ENCODE measurements at places on chromosomes 16 and 17.

DNA sequence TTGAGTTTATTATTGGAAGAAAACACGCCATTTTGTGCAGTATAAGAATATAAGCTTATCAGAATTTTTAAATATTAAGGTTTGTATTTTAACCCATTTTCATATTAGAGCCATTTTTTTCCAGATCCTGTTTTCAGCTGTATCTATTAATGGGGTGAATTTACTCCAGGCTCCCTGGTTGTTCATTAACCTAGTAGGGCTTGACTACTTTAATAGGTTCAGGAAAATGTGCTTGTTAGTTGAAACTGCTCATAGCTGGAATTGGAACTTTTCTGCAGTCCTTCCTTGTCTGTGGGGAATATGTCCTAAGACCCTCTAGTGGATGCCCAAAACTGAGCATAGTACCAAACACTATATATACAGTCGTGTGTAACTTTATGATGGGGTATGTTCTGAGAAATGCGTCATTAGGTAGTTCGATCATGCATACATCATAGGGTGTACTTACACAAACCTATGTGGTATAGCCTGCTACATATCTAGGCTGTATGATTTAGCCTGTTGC lies 28.0 kb downstream of the NFAT5 start:
- DNase-seq = no peak

DNA sequence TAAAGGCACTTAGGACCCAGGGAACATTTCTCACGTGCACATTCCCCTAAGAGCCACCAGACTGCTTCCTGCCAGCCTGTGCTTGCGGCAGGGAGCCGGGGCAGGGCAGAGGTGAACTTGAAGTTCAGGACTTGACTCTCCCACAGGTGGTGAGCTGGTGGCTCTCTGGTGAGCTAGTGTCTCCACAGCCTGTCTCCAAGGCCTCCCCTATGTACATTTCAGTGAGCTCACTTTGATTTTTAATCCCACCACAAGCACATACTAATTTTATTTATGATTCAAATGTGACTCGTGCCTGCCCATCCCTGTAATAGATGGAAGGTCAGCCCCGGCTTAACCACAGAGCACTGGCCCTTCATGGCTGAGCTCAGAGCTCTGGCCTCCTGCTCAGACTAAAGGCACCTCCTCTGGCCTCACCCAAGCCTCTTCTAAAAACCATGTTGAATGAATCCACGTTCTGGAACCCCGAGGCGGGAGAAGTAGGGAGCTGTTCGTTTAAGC lies 9.2 kb downstream of the SNN start:
- no peak for DNase-seq

DNA sequence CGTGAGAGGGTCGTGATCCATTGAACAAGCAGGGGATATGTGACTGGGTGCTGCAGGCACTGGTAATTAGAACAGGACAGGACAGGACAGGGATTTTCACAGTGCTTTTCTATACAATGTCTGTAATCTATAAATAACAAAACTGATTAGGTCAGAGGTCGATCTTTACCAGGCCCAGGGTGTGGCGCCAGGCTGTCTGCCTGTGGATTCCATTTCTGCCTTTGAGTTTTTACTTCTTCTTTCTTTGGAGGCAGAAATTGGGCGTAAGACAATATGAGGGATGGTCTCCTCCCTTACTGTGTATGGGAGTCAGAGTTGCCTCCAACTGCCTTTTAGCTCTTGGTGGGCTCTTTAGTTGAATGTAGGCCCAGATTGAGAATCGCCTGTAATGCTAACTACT lies 1.5 kb upstream of the ZNF764 start:
- no peak for DNase-seq

GRCh38 chr16:29784901-29785500 lies 5.5 kb upstream of the KIF22 start:
- peak; percentile 76 for DNase-seq

DNA sequence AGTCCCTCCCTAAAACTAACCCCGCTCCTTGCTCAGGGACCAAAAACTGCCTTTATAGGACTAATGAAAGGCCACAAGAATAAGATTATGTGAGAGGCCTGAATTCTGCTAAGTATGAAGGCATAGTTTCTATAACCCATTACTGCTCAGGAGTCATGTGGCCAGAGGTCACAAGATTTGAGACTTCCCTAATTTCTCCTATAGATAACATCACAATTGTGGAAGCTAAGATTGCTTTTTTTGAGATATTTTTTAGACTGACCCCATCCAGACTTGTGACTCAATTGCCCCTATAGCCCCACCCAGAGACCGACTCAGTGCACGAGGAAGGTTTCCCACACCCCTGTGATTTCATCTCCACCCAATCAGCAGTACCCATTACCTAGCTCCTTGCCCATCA lies 504.1 kb upstream of the GOT2 start:
- DNase-seq = no peak

- no peak for DNase-seq
Observed at GRCh38 chr17:37650419-37651003, 7.3 kb upstream of the DDX52 start.

DNA sequence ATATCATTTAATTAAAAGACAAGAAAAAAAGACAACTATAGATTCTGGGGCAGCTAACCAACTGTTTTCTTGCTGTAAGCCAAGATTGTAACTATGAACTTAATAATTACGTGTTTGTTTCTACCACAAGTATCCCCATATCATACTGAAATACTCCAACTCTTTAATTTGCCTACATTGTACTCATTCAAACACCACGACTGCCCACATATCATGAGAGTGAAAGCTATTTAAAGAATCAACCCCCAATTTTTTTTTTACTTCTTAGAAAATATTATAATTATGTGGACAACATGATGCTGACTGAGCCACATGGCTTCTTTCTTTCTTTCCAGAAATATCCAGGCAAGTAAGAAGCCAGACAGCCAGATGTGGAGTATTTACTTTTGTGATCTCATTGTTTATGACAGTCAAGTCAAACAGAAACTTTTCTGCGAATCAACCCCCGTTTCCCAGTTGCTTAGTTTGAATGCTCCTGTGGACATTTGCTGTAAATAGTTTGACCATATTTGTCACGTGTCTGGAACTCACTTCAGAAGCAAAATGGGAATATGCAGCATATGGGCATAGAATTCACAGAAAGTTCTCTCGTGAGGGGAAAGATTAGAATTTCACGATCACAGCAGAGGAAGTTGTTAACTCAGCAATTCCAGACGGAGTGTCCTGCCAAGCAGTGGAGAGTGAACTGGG lies 126.8 kb upstream of the PSMD7 start:
- DNase-seq = no peak

- no peak for DNase-seq
Observed at GRCh38 chr17:6639014-6639585, 1.4 kb downstream of the KIAA0753 start.

- DNase-seq = no peak
Observed at GRCh38 chr16:3467921-3468320, 24.4 kb downstream of the NAA60 start.

GRCh38 chr16:30124985-30125379 lies 2.0 kb upstream of the MAPK3 start:
- DNase-seq = no peak

GRCh38 chr17:82327289-82327688 lies 6.3 kb downstream of the SECTM1 start:
- DNase-seq = no peak

DNA sequence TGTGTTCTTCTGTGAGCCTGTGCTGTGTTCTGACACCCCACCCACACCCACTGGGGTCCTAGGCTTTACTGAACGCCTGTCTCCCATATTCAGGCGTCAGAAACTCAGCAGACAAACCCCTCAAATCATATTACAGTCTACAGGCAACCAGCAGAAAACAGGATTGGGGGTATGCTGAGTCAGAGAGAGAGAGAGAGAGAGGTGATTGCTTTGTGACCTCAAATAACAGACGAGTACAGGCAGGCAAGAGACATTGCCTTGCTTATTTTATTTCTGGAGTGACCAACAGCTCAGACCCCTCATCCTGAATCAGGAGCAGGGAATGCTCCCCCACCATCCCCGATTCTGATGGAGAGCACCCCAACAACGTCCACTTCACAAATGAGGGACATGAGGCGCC lies 473.9 kb downstream of the PMP22 start:
- DNase-seq = no peak

GRCh38 chr17:45227101-45227925 lies 5.6 kb downstream of the FMNL1 start:
- DNase-seq = no peak

- no peak for DNase-seq
Observed at GRCh38 chr17:36682773-36683172, 81.4 kb downstream of the MRM1 start.

DNA sequence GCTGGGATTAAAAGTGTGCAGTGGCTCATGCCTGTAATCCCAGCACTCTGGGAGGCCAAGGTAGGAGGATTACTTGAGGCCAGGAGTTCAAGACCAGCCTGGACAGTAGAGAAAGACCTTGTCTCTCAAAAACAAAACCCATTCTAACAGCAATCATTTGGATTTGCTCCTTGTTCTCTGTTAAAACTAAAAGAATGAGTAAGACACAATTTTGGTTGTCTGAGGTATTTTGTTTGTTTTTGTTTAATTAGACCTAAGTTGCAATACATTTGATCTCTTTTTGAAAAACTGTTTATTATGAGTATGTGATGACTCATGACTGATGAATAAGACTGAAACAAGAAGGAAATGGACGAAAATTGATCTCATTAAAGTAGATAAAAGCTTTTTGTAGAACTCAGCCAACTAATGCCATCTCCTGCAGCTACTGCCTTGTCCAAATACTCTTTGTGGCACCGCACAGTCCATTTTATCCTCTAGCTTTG lies 29.0 kb downstream of the GLG1 start:
- no peak for DNase-seq

DNA sequence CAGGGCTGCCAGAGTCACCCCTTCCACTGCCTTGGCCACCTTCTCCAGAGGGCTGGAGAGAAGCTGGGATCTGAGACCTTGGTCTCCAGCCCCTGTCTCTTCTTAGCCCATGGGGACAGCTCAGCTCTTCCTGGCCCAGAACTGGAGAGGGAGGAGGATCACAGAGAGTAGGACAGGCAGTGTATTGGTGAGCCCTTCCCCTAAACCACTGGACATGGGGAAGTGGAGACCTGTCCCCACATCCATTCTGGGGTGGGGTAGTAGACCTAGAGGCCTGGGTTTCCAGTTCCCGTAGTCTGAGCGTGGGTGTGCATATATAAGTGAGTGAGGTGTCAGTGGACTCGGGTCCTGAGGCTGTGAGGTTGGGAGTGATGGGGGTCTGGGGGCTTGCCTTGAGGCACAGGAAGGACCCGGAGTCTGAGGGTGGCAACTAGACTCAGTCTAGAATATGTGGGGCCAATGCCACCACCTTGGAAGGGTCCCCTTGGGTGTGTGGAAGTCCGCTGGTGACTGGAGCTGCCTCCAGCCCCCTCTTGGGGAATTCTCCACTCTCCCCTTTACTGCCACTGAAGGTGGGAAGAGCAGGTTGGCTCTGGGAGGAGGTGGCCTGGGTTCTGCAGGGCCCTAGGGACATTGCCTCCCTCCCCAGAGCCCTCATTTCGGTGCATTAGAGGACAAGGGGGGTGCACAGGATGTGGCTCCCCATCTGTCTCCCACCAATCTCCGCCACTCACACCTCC lies 19.9 kb downstream of the GJD3 start:
- DNase-seq = peak; percentile 26

DNA sequence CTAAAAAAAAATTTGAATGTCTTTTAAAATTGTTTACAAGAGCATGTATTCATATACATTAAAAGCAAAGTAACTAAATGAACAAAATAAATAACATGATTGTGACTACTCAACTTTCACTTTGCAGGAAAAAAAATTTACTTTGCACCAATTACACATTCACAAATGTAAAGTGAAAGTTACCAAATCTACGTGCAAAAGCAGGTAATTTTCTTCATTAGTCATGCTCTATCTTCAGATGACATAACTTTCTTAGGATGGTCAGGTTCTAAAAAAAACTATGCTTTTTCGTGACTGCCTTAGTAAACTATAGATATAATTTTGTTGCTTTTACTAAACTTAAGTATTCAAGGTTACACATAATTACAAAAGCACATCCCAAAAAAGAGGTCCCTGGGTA lies 17.0 kb upstream of the ABCA10 start:
- DNase-seq = no peak

DNA sequence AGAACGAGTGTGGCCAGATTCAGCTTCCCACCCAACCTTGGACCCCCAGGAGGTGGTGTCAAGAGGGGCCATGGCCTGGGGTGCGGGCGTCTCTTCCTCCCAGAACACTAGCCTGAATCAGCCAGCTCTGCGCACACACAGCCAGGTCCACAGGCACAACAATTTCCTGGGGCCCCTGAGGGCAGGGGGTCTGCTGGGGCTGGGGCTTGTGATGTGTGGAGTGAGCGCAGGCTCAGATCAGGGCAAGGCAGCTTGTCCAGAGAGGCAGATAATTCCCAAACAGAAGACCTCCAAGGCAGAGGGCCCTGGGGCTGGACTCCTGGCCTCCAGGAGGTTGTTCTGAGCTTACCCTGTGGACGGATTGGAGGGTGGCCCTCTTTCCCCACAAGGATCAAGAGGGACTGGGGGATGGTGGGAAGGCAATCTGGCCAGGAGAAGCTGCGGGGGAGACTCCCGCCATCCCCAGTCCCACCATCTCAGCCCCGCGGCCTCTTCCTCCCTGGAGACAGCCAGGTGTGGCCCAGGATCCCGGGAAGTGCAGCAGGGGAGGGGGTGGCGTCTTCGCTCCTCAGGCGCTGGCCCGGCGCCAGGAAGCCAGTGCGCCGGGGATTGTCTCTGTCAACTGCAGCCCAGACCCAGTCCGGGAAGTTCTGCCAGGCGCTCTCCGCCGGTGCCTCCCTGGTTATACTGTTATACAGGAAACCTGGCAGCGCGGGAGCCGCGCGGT lies 52.0 kb upstream of the AMZ2 start:
- no peak for DNase-seq

- DNase-seq = no peak
Observed at GRCh38 chr16:4179020-4179419, 62.8 kb upstream of the ADCY9 start.

All from uterus (tissue), 4 donors.